Mucosa of gallbladder (tissue), 1 donor: ENCODE measurements at places on chromosomes 2 and 18. TPM values are rescaled to one million over a fixed set of nuclear protein-coding genes. Genes with fewer than 3 reads are reported as not detected.

GPR55 gene
- total RNA-seq, result 0.37 TPM

CDCA7 gene
- 0.86 TPM for total RNA-seq

TEX44 gene
- total RNA-seq, result not detected

CTLA4 gene
- 1.6 TPM for total RNA-seq

RGPD8 gene
- 13.1 TPM for total RNA-seq

- peak; percentile 5 for DNase-seq
Observed at GRCh38 chr2:24818721-24819167, 25.5 kb downstream of the CENPO start.

DNA sequence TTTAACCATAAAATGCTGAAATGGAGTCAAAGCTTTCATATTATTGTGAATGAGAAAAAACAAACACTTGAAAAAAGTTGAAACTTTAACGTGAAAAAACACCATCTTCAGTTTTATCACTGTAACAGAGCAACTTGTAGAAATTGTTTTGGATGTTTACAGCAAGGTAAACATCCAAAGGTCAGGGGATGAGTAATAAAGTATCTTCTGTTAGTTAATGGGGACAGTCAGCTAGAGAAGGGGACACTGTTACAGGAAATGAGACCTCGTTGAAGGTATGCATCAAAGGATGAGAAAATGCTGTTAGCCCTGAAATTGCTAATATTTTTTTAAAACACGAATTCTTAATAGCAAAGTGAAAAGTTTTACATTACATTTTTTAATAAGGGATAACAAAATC is 2.9 kb downstream of the RHBDD1 start:
- DNase-seq, result no peak

DNA sequence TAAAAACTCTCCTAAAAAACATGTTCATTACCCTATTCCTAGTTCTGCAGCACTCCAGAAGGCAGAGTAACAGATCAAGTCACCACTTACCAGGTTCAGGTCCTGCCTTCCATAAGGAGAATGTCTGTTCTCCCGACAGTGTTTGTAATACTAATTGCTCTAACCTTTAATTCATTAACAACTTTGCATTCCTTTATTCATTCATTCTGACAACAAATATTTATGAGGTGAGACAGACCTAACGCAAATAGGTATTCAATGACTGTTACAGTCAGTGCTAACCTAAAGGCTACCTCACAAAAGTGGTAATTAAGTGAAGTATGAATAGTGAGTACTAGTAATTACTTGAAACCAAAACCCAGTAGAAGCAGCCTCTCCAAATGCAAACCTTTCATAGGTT is 224.0 kb downstream of the AFF3 start:
- DNase-seq, result no peak
